Karpas-422 (cell line): ENCODE measurements at places on chromosomes 13 and 19.

- DNase-seq: no peak
Observed at GRCh38 chr13:110629735-110630134, 14.4 kb downstream of the NAXD start.

GRCh38 chr19:6719540-6719861, 949 bp downstream of the C3 start:
- no peak for DNase-seq

GRCh38 chr13:99294958-99295357, 12.2 kb downstream of the GPR183 start:
- no peak for DNase-seq

- DNase-seq: no peak
Observed at GRCh38 chr13:91778123-91778522, 379.7 kb downstream of the GPC5 start.

DNA sequence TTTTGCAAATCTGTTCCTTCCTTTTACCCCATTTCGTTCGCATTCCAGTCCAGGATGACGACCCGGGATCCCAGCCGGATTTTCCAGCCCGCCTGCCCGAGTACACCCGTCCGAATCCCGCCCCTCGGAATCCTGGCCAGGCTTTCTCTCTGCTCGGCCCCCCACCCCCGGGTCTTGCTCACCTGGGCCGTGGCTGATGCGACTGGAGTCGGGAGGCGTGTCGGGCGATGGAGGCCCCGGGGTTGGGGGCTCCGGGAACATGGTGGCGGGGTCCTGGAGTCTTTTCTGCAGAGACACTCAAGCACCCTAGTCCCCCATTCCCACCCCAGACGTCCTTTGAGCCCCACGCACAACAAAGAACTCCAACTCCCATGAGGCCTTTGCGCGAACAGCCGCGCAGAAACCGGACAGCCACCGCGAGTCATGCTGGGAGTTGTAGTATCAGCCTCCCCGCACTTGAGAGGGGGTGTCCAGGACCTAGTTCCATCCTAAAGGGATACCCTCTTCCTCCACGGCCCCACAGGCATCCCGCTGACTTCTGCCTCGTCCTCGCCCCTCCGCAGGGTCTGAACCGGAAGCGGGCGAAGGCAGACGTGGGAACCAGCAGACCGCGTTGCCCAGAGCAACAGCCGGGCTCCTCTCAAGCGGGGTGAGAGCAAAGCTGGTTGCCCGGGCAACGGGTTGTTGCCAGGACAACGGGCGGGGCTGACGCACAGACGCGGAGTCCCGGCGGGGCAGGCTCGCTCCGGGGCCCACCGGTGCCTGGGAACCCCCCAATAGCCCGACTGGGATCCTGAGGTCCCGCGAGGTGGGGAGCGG, 1.1 kb downstream of the SYT5 start:
- DNase-seq: peak; percentile 99

GRCh38 chr13:86403181-86403580, 604.0 kb upstream of the SLITRK6 start:
- DNase-seq: no peak

DNA sequence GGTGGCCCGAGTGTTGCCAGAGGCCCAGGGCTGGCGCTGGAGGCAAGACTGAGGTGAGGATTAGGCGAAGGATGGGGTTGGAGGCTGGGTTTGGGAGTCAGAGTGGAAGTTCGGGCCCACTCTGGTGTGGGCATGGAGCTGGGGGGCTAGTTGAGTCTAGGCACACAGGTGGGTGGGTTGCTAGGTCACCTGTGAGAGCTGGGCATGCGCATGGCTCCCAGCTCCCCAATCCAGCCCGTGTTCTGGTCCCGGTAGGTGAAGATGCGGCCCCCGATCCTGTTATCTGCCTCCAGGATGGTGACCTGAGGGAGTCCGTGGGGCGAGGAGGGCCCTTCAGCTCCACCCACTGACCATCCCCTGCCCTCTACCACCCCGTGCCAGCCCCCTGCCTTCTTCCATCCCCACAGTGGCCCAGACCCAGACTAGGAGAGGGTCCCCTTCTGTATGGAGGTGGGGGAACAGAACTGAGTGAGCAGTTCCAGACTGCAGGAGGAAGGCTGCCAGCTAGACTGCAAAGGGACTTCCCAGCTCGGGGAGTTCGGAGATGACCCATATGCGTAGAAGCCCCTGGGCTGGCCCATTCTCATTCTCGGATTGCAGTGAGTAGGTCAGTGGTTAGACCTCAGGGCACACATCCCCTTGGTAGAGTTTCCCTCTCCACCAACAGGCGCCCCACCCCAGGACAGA, 1.7 kb downstream of the IL4I1 start:
- DNase-seq: no peak

DNA sequence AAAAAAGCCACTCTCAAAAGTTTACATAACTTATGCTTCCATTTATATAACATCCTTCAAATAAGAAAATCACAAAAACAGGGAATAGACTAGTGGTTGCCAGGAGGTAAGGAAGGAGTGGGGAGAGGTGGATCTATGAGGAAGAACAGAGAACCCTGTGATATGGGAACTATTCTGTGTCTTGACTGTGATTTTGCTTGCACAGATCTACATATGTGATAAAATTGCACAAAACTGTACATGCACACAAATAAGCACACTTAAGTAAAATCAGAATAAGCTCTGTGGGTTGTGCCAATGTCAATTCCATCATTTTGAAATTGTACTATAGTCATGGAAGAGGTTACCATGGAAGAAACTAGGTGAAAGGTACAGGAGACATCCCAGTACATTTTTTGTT, 121.6 kb upstream of the SGCG start:
- DNase-seq: no peak

GRCh38 chr19:28793391-28794168, 419.4 kb downstream of the UQCRFS1 start:
- no peak for DNase-seq

GRCh38 chr13:27921421-27921960, 1.7 kb downstream of the PDX1 start:
- no peak for DNase-seq

- no peak for DNase-seq
Observed at GRCh38 chr13:102718746-102719145, 23.9 kb upstream of the METTL21C start.

GRCh38 chr19:49870309-49870901, 3.0 kb upstream of the PNKP start:
- no peak for DNase-seq

- DNase-seq: no peak
Observed at GRCh38 chr13:73096173-73096572, 37.4 kb downstream of the KLF5 start.
